Activated T-helper 1 cell treated with Interleukin-2 at 50 U/mL for 16 hours (primary cell): ENCODE measurements at places on chromosomes 3 and 15.

GRCh38 chr3:27224197-27224596 is 145.0 kb downstream of the NEK10 start:
- no peak for DNase-seq

- no peak for DNase-seq
Measured at GRCh38 chr15:50057905-50058639, 61.0 kb downstream of the ATP8B4 start.

- no peak for DNase-seq
Measured at GRCh38 chr3:113783463-113783862, 36.6 kb downstream of the ATP6V1A start.

DNA sequence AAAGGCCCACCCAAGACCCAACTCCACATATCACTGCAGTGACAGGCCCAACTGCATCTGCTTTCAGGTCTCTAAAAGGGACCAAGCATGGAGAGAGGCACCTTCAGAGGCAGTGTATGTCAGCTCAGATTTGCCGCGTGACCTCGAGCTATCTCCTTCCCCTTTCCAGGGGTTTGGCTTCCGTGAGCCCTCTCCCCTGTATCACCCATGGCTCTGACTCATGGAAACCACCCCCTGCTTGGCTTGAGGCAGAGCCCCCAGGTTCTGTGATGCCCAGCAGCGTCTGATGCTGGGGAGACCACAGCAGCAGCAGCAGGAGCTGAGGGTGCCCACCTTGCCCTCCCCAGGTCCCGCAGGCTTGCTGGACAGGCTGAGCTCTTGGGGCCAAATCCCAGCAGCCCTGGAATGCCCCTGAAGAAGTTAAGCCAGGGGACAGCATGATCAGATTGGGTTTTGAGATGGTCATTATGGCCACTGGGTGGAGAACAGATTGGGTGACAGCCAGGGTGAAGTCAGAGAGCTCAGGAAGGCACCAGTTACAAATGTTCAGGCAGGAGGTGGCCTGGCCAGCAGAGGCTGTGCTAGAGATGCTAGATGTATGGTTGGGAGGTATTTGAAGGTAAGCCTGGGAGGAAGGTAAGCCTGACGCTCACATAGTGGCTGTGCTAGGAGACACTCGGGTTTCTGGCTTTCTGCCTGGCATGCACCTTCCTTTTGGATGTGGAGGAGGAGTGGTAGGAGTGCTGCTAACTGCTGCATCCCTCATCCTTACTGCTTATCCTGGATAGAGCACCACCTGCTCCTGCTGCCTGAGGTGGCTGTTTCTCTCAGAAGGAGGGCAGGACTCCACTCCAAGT is 42.9 kb downstream of the FGD5 start:
- no peak for DNase-seq

GRCh38 chr15:99296386-99296785 is 45.1 kb downstream of the LRRC28 start:
- no peak for DNase-seq

DNA sequence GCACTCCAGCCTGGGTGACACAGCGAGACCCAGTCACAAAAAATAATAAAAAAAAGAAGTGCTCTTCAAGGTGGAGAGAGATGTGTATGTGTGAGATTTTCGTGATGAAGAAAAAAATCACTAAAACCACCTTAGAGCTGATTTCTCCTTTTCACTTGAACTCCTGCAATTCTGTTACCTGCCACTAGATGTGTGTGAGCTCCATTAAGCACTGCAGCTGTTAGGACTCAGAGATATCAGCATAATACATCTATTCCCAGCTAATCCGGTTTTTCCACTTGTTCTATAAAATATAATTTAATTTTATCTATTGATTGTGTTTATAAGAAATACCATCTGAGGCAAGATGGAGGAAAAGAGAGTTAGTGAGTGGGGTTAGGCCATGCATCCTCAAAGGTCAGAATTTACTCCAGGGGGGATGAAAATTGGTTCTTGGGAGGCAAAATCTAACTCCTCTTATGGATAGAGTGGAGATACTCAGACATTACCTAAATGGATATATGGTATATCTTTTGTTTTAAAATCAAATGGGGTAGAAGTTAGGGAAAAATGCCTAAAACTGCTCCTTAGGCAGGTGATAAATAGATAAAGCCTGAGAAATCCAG is 152.7 kb downstream of the IL20RB start:
- DNase-seq = no peak

DNA sequence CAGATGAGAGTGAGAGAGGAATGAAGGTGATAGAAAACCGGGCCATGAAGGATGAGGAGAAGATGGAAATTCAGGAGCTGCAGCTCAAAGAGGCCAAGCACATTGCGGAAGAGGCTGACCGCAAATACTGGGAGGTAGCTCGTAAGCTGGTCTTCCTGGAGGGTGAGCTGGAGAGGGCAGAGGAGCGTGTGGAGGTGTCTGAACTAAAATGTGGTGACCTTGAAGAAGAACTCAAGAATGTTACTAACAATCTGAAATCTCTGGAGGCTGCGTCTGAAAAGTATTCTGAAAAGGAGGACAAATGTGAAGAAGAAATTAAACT is 88.9 kb downstream of the EOMES start:
- DNase-seq = no peak

DNA sequence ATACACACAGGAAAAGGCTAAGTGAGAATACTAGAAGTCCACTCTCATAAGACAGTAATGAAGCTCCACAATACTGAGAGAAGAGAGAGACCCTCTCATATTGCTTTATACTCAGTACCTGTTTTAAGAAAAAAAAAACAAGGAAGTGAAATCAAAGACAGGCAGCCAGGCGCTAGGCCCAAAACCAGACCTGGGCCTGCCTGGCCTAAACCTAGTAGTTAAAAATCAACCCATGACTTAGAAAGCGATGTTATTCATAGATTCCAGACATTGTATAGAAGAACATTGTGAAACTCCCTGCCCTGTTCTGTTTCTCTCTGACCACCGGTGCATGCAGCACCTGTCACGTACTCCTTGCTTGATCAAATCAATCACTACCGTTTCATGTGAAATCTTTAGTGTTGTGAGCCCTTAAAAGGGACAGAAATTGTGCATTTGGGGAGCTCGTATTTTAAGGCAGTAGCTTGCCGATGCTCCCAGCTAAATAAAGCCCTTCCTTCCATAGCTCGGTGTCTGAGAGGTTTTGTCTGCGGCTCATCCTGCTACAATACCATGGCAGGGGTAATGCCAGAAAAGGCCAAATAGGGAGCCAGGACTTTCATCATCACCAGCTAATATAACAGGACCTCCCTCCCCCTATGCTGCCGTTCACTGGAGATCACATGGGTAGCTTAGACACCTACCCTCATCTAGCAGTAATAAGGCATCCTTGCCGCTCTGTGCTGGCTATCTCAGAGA is 1294.1 kb downstream of the NSUN3 start:
- DNase-seq = no peak

DNA sequence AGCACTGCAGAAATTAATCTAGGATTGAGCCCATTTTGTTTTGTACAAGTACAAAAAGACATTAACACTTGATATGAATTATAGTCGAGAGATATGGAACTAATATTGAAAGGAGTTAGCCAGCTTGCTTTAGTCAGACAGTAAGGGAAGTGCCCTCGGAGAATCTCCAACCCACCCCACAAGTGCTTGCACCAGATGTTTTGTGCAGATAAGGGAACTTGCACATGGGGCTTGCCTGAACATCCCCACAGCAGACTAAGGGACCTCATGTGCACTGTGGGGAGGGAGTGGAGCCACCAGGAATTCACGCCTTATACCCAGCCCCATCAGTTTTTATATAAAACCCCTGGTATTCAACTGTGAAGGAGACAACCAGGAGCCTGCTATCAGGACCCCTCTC is 122.3 kb downstream of the EFHB start:
- no peak for DNase-seq

DNA sequence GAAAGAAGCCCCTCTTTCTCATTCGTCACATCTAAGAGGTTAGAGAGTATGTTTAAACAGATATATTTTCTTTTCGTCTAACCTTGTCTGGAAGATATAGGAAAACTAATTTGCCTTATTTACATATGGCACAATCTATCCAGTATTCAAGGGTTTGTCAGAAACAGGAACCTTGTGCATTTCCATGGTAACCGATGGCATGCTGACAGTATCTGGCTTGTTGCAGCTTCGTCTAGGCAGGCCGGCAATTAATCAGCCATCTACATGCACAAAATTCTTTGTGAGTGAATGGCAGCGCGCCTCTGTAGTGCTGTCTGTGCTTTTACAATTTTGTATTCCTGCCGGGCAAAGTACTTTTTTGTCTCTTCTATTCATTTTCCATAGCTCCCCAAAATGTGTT is 294.0 kb upstream of the SOX2 start:
- DNase-seq = no peak

GRCh38 chr15:67563092-67563491 is 20.6 kb downstream of the MAP2K5 start:
- no peak for DNase-seq

DNA sequence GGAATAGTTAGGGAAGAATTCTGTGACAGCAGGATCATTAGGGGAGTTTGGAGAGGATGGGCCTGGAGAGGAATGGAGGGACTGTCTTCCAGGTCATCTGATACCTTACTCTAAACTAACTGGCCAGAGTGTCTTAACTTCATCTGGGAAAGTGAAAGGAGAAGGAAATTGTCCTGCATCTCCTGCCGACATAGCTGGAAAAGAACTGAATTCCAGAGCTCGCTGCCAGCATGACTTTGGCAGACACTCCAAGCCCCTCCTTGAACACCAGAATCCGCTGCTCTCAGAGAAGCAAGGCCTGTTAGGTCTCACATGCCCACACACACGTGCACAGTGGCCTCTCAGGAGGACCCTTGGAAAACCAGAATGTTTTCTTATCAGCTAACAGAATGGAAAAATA is 10.5 kb downstream of the ABI3BP start:
- DNase-seq = no peak

- DNase-seq = no peak
Measured at GRCh38 chr3:57652203-57652602, 40.7 kb downstream of the DENND6A start.

DNA sequence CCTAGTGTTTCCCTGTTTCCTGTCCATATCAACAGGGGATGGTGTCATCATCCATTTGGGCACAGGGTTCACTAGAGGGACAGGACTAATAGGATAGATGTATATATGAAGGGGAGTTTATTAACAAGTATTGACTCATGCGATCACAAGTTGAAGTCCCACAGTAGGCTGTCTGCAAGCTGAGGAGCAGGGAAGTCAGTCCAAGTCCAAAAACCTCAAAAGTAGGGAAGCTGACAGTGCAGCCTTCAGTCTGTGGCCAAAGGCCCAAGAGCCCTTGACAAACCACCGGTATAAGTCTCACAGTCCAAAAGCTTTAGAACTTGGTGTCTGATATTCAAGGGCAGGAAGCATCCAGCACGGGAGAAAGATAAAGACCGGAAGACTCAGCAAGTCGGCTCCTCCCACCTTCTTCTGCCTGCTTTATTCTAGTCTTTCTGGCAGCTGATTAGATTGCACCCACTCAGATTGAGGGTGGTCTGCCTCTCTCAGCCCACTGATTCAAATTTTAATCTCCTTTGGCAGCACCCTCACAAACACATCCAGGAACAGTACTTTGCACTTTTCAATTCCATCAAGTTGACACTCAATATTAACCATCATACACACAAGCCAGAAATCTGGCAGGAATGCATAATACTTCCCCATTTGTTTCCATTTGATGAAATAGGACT is 43.4 kb downstream of the CD200 start:
- DNase-seq = no peak

GRCh38 chr3:141356046-141356445 is 12.3 kb upstream of the ZBTB38 start:
- DNase-seq = no peak

GRCh38 chr3:123067689-123068600 is 1.1 kb downstream of the PDIA5 start:
- DNase-seq = no peak
